Posterior vena cava (tissue), 2 donors: ENCODE measurements at places on chromosomes 16 and 17.

DNA sequence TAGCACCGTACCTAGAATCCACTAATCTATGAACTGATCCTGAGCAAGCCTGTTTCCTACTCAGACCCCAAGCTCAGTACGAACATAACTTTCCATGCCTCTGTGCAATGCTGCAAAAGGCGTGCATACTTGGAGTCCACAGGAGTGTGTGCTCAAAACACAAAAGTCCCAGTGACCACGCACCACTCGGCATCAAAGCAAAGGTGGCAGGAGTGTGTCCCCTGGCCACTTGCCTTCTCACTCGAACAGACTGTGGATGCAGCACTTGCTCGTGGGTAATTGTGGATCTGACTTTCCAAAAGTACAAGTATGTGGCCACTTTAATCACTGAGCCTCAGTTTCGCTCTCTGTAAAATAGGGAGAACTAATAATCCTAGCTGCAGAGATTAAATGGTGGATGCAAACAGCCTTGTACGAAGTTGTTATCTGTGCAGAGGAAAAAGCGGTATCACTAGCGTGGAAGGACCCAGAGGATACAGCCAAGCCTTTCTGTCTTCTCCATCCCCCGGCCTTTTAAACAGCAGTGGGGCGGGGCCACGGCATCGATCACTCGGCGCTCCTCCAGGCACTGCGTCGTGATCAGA lies 311 bp upstream of the KDM8 start:
- peak; percentile 98 for DNase-seq

DNA sequence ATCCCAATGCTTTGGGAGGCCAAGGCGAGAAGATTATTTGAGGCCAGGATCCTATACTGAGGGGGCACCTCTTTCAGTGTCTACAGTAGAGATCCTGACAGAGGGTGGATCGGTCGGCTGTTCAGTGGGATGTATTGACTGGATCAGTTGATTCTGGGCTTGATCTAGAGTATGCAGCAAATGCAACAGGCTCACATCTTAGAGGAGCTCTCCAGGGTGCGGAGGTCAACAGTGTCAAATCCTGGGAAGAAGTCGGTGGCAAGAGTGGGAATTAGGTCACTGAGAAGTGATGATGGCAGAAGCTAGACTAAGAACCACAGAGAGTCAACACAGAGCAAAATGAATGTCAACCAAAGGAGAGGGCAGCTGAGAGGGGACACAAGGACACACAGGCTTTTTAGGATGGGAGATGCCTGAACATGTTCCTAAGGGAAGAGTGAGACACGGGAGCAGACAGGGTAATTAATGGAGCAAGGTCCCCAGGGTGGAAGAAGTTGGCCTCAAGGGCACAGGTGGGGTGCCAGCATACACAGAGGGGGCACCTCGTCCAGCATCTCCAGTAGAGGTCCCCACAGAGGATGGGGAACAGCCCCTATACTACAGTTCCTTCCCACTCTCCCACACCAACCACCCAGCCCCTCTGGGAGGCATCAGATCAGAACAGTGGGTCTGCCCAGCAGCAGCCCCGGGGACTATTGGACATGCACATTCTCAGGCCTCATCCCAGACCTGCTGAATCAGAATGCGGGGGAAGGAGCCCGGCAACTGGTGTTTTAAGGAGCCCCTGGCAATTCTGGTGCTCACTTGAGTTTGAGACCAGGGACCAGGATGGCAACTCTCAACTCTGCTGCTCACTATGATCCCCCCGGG lies 10.0 kb upstream of the CYTH1 start:
- no peak for DNase-seq

GRCh38 chr16:70638814-70639792 lies 7.3 kb upstream of the IL34 start:
- no peak for DNase-seq

DNA sequence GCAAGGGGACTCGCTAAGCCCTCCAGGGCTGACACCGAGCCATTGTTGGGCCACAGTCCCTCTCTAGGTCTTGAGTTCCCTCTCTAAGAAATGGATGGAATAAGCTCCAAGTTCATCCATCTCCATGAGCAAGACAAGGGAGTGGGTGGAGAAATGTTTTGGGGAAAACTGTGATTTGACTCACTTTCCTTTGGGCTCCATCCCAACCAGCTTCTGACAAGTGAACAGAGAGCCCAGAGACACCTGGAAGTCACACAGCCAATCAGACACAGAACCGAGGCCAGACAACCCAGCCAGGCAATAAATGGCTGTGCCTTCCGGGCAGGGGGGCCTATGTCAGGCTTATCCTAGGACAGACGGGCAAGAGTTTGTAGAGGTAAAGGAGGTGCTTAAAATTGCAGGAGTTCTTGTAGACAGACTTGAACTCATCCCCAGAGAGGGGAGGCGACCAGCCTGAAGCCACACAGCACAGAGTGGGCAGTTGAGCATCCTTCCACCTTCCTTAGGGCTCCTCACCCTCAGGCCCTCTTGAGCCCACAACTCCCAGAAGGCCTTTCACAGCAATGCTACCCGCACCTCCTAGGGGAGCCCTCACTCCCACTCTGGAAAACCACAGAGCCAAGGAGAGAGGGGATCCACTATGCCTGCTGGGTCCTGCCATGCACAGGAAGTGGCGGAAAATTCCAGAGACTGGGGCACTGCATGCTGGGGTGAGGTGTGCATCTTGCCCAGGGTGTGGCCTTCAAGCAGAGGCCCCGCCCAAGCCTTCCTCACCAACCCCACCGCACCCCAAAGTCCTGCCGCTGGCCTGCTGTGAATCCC lies 9.5 kb upstream of the FAM83G start:
- DNase-seq, result no peak

DNA sequence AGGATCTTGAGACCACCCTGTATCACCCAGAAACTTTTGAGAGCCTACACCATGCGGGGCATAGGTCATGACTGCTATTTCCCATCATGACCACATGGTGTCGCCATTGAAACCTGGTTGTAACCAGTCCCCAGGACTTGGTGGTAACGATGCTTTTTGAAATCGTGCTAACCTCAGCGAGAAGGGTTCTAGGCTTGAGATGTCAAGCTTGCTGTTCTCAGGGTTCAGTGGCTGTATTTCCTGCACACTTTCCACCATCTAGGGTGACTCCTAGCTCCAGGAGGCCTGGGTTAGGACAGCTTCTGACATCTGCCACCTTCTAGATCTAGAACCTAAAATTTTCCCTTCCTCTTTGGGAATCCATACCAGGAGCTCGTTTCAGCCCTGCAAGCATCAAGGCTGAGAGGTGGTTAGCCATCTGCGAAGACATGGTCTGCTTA lies 13.0 kb upstream of the SPNS3 start:
- DNase-seq, result no peak

GRCh38 chr16:56915336-56916119 lies 16.4 kb upstream of the HERPUD1 start:
- DNase-seq, result peak; percentile 80

DNA sequence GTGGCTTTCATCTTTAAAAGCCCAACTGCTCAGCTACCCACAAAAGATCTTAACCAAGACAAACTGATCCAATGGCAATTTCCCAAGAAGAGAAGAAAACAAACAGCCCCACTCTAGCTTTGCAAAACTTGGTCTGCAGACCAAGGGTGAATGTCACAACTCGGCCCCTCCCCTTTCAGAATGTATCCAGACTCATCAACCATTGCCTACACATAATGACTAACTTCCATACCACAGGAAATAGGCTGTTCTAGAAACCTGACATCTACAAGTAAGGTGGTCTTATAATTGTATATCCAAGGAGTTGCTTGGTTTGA lies 16.0 kb downstream of the DCUN1D3 start:
- no peak for DNase-seq

DNA sequence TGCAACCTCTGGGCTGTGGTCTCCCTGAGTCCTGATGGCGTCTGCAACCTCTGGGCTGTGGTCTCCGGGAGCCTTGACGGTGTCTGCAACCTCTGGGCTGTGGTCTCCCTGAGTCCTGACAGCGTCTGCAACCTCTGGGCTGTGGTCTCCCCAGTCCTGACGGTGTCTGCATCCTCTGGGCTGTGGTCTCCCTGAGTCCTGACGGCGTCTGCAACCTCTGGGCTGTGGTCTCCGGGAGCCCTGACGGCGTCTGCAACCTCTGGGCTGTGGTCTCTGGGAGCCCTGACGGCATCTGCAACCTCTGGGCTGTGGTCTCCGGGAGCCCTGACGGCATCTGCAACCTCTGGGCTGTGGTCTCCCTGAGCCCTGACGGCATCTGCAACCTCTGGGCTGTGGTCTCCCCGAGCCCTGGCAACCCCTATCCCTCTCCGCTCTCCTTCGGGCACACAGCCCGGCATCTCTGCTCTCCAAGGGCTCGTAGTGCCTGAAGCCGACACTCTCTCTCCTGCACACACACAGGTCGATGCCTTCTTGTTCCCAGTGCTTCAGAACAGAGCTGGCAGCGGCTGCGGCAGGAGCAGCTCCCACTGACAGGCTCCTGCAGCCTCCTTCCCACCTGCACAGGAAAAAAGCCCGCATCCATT lies 45.6 kb downstream of the METRNL start:
- DNase-seq, result peak; percentile 78

DNA sequence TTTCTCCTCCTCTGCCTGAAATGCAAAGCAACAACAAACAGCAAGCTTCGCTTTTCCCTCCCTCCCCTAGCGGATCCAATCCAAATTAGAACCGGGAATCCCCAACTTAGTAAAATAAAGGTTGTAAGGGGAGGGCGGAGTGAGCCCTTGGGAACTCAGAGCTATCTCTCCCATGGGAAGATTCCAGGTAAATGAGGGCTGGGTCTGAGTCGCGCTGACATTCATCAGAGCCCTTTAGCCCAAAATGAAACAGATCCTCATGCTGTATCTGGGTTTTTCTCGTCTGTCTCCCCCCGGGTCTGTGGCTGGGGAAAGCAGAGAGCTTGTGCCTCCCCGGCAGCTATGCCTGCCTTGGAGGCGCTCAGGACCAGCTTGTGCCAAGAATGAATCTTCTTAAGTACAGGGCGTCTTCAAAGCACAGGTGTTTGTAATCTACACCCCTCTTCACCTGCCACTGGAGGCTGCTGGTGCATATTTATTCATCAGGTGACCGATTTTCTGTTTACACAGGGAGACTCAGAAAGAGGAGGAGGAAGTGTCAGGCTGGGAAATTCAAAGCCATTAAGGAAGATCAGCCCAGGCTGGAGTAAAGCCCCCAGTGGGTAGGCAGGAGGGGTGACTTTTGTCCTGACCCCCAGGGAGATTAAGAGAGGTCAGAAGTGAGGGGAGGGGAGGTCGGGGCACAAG lies 55.0 kb upstream of the GSE1 start:
- DNase-seq, result no peak

DNA sequence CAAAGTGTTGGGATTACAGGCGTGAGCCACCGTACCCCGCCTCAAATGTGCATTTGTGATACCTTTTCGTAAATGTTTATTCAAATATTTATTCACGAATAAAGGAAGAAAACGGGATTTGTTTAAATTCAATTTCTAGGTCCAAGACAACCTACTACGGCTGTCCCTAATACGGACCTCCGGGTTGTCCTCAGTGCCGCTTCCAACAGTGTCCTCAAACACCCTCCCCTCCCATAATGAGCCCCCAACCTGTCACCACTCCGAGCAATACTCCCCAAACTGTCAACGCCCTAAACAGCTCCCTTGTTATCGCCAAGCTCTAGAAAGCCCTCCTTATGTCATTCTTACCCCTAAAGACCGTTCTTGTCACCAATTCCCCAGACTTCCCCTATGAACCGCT lies 539 bp upstream of the GABARAPL2 start:
- DNase-seq, result no peak

DNA sequence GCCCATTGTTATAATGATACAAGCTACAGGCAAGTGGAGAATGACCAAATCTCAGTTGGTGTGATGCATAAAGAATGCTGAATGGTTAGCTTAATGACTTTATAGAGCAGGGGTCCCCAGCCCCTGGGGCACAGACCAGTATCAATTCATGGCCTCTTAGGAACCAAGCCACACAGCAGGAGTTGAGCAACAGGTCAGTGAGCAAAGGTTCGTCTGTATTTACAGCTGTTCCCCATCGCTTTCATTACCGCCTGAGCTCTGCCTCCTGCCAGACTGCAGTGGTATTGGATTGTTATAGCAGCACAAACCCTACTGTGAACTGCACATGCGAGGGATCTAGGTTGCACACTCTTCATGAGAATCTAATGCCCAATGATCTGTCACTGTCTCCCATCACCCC lies 114.0 kb upstream of the ZFHX3 start:
- no peak for DNase-seq

GRCh38 chr17:39173080-39173479 lies 7.1 kb upstream of the ARL5C start:
- DNase-seq, result no peak

GRCh38 chr17:32671896-32672295 lies 185.1 kb downstream of the CDK5R1 start:
- DNase-seq, result peak; percentile 88

- no peak for DNase-seq
These were observed 5.7 kb downstream of the VMO1 start for GRCh38 chr17:4780325-4780955.

DNA sequence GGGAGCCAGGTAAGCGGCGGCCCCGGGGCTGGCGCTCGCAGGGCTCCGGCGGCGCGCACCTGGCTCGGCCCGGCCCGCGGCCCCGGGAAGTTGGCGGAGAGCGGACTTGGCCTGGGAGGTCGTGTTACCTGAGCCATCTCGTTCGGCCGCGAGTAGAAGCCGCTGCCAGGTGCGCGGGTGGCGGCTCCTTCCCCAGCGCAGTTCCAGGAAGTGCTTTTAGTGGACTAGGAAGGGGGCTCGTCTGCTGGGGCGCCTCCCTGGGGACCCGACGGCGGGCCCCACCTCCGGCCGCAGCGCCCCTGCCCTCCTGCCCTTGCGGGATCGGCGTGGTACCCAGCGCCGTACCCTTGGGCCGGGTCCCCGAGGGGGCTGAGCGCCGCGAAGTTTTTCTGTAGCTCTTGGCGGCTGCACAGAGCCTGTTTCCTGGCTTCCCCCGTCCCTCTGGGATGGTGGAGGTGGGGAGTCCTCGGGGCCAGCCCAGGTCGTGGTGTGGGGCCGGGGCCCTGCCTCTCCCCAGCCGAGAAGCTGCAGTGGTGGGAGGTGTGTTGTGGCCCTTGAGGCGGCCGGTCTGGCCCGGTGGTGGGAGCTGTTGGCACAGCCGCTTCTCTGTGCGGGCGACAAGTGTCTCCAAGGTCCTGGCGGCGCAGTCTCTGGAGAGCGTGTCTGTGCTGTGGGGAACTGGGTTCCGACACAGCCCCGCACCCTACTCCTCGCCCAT lies 96.9 kb downstream of the RAB11FIP4 start:
- no peak for DNase-seq

GRCh38 chr17:41434005-41434404 lies 6.8 kb downstream of the KRT38 start:
- DNase-seq, result no peak

- DNase-seq, result peak; percentile 36
These were observed 1.0 kb upstream of the ENDOV start for GRCh38 chr17:80413771-80414507.

- no peak for DNase-seq
These were observed 1.0 kb upstream of the HOXB13 start for GRCh38 chr17:48729335-48730239.

DNA sequence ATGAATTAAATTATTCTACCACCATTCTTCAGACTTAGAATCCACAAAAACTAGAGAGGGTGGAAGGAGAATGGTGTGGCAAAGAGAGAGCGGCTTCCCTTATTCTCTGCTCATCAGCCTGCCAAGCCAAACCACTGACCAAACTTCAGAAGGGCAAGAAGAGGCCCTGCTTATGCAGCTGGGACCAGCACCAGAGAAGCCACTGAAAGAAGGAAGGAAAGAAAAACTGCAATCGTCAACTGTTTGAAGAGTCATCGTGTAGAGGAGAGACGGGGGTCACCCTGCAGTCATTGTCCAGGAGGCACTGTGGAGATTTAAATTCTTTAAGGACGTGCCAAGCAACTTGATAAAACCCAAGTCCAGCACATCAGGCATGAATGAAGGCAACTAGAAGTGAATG lies 15.6 kb downstream of the PMP22 start:
- no peak for DNase-seq
